ENCODE measurements at places on chromosomes 2 and 18.
A peak's percentile ranks its signal among the peaks of the same experiment; 100 is the strongest.

GRCh38 chr2:230205034-230205433, 14.8 kb downstream of the SP110 start:
- no peak for DNase-seq

- DNase-seq, result no peak
These were observed 181.0 kb upstream of the CHST9 start for GRCh38 chr18:27366151-27366550.

DNA sequence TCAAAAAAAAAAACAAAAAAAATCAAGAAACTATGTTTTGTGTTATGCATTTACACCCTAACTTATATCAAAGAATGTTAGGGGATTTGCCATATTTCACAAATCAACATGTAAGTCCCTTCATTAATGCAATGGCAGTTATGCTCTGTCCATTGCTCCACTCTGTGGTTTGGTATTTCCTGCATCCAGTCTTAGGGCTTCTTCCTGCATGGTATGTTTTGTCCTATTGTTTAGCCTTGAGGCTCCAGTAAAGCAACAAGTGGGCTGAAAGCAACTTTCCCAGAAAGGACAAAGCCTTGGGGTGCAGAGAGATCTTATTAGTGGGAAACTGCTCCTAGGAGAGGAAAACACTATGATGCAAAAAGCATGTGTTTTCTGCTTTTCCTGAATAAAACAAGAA, 474.1 kb downstream of the IRS1 start:
- no peak for DNase-seq

GRCh38 chr2:114661971-114662939, 219.8 kb downstream of the DPP10 start:
- DNase-seq, result no peak

- DNase-seq, result peak; percentile 87
These were observed 588 bp downstream of the CHAC2 start for GRCh38 chr2:53768242-53768542.

DNA sequence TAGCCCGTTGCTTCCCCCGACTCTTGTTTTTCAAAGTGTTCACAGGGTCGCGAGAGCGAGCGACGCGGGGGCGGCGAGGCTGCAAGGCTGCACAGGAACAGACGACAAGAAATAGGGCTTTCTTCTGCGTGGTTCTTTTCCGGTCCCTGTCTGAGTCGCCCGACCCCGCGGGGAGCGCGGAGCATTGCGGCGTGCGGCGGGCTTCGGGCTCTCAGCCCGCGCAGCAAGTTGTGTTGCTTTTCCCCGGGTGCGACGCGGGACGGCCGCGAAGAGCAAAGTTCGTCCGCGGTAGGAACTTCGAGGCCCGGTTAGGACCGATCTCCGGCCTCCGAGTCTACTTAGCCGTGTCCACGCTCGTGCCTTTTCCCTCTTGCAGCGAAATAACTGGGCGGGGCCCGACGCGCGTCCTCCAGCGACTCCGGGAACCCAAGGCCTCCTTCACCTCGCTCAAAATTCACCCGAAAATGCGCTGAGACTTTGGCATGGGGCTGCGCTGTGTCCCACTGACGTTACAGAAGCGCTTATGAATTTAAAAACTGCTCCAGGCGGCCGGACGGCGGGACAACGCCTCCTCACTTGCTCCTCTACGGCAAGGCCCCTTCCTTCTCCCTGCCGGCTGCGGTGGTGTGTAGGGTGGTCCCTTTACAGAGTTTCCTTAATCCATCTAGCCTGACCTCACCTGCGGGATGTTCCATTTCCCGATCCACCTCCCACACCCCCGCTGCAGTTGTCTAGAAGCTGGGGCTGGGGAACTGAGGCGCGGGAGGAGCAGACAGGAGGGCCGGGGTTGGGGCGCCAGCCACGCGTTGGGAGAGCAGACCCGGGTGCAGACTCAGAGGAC, 1.5 kb upstream of the BCL2L11 start:
- DNase-seq, result no peak

DNA sequence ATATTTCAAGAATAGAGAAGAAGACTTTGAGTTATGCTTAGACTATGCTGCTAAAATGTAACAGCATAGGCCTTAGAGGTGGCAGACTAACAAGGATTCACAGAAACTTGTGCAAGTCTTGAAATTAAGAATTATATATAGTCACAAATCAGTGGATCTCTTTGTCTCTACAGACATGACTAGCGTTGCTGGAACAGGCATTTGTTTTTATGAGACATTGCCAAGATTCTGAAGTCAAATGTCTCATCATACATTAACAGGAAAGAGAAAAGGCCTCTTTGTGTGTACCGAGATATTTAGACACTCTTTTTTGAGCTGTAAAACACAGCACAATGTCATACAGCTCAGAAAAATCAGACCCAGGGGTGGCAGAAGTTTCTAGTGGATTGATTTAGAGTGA, 207.1 kb downstream of the TMX3 start:
- no peak for DNase-seq

DNA sequence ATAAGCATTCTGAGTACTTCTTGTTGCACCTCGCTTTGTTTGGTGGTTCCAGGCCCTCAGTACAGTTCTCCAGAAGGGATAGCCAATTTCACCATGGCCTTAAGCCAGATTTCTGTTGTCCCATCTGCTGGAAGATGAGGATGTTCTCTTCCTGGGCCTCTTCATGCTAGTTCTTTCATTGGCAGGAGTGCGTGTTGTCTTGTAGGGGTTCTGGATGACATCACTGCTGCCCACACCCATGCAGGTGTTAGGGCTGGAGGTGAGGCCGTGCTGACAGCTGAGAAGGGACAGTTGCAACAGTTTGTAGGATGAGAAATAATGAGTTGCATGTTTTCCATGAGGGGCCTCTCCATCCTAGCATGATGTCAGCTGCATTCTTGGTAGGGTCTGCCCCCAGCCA, 142.9 kb downstream of the LDLRAD4 start:
- no peak for DNase-seq

GRCh38 chr2:38907743-38908562, 18.3 kb downstream of the ARHGEF33 start:
- DNase-seq, result no peak

GRCh38 chr2:230939691-230940470, 14.8 kb upstream of the GPR55 start:
- no peak for DNase-seq

DNA sequence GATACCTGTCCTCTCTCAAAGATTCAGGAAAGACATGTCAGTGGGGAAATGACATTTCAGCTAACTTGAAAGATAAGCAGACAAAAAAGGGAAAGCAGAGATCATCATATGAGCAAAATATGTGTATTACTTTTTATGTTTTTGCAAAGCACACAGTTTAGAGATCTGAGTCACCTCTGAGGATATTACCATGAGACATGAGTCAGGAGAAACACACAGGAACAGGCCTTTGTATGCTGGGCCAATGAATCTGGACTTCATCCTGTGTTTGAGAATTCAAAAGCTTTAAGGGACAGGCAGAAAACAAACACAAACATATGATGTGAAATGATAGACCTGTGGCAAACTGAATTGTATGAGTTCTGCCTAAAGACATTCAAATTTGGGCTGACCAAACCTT, 306.0 kb upstream of the EPC2 start:
- DNase-seq, result no peak

GRCh38 chr18:21735452-21736015, 5.1 kb upstream of the MIB1 start:
- DNase-seq, result peak; percentile 64

GRCh38 chr2:74201596-74201995, 3.2 kb downstream of the MTHFD2 start:
- no peak for DNase-seq

DNA sequence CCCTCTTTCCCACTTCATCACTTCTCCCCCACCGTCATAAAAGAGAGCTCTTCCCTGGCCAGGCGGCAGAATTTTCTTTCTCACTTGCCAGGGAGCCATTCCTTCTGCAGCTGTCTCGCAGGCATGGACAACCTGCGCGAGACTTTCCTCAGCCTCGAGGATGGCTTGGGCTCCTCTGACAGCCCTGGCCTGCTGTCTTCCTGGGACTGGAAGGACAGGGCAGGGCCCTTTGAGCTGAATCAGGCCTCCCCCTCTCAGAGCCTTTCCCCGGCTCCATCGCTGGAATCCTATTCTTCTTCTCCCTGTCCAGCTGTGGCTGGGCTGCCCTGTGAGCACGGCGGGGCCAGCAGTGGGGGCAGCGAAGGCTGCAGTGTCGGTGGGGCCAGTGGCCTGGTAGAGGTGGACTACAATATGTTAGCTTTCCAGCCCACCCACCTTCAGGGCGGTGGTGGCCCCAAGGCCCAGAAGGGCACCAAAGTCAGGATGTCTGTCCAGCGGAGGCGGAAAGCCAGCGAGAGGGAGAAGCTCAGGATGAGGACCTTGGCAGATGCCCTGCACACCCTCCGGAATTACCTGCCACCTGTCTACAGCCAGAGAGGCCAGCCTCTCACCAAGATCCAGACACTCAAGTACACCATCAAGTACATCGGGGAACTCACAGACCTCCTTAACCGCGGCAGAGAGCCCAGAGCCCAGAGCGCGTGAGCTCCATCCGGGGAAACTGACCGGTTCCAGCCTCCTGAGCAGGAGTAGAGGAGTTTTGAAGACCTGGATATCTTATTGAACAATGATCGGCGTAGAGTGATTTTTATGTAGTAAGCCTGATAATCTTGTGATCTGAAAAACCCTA, at the start of gene MSGN1:
Gene MSGN1 (plus strand): TSS at position 65 of the 850 bp plus-strand sequence. CDS start 59 bp downstream, at position 124.
- DNase-seq, result no peak

DNA sequence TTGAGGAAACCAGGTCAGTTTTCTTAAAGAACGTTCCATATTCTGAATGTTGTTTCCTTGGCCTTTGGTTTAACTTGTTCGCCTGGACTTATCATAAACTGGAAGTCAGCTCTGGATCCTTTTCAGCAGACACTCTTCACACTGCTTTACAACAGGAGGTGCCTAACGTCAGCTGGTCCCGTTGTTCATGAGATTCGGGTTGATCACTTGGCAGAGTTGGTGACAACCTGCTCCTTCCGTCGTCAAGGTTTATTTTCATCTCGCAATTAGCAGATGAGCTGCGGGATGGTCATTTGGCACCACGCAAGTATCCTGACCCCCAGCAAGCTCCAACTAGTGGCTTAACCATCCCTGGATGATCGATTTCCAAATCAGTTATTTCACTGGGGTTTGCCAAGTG, 23.0 kb upstream of the BIN1 start:
- DNase-seq, result no peak

DNA sequence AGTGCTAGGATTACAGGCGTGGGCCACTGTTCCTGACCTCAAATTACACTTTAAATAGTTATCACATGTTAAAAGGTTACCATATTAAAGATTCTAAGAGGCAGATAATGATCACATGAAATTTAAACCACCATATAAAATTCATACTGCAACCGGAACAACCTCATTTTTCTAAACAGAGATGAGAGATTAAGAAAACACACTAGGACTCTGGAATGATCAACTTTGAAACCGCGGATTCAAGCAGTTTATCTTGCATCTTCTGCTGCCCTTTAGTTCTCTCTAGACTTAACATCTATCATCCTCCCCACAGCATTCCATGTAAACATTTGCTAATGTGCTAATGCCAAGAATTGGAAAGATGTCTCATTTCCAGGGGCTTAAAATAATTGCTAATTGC, 115.8 kb downstream of the PIGN start:
- no peak for DNase-seq

DNA sequence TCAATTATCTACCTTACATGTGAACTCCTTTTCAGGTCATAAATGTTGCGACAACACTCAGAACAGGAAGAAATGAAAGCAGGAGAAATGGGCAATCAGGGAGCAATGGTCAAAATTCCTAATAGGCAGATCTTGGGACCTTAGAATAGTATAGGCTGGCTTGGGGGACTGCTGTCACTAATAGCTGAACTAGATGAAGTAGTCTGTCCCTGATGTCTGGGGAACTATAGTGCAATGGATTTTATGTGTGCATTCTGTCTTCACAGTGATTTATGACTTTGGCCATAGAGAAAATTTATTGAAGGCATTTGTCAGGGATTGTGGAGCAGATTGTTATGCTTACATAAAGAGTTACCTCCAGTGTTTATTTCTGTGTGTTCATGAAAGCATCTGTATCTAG, 6.1 kb upstream of the DPP10 start:
- no peak for DNase-seq

DNA sequence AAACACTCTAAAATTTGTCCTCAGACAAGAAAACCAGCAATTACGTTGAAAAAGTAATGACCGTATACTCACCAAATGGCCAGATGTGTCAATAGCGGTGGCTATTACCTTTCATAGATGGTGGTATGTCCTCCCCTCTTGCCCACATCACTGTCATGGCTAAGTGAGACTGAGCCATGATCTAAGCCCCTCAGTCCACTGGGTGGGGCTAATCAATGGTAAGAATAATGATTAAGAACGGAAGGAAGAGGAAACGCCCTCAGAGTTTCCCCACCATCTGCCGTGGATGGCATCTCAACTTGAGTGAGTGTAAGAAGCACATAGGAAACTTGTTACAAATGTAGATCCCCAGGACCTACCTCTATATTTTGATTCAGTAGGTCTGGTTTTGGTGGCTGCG, 65.8 kb upstream of the EFEMP1 start:
- no peak for DNase-seq

DNA sequence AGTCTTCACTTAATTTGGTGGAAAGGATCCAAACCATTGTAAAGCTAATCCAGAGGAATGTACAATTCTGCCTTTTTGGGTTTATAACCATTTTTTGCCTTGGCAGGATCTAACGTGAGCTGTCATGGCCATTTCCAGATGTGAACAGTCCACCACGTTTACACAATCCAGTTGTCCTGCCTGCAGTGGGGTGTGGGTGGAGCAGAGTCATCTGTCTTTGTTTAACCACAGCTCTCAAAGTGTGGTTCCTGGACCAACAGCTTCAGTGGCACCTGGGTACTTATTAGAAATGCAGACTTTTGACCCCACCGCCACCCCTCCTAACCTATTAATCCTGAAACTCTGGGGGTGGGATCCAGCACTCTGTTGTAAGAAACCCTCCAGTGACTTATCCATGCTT, 35.9 kb downstream of the FHOD3 start:
- DNase-seq, result no peak

DNA sequence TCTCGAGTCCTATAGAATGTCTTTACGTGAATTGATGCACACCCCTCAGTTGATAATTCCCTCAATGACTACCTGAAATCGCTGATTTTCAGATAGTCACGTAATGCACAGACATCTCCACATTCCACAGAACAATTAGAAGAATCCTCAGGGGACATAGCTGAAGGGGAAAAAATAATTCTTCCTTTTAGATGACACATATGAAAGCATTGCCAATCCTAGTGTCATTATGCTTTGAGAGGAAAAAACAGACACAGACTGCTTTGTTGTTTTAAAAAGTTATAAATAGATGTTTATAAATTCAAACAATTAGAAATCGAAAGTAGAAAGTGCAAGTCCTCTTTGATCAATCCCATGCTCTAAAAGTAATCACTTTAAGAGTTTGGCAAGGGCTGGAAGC, 100.6 kb upstream of the FN1 start:
- no peak for DNase-seq

DNA sequence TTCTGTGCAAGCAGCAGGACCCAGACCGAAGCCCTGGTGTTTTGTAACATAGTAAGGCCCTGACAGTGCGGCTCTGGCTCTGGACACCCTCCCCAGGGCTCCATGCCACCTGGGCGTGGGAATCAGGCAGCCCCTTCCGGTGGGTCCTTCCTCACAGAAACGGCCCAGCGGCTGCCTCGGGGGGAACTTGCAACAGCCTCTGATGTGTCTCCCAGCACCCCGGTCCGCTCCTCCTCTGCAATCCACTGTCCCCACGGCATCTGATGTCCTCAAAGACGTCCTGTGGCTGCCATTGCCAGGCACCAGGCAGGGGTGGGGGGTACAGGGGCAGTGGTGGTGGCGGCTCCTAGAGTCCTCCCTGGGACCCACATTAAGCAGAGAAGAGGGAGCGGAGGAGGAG, 58.8 kb downstream of the CENPO start:
- DNase-seq, result no peak

- peak; percentile 18 for DNase-seq
These were observed 3.1 kb downstream of the SP3 start for GRCh38 chr2:173962031-173962430.

Data from NCI-H2171 treated with DMSO at 0.1 percent for 48 hours (cell line).